ENCODE measurements at places on chromosomes 16 and 17.
A peak's percentile ranks its signal among the peaks of the same experiment; 100 is the strongest.

DNA sequence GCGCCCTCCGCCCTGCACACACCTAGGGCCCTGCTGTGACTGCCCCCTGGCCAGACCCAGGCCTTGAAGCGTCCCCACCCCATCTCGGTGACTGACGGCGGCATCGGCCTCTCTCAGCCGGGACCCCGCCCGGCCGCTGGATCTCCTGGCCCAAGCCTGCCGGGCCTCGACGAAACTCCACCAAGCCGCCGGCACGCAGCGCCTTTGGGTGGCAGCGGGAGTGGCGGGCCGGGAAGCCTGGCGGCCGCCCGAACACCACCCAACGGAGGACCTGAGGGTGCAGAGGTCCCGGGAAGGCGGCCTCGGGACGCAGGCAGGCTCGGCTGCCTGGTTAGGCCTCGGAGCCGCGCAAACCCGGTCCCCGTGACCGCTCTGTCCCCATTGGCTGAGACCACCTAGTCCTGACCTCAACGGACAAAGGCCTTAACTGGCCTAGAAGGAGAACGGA lies 12.0 kb upstream of the TMEM97 start:
- no peak for DNase-seq

GRCh38 chr17:67413388-67413787 lies 36.3 kb downstream of the PITPNC1 start:
- no peak for DNase-seq

GRCh38 chr17:43363926-43364285 lies 34.9 kb upstream of the ARL4D start:
- no peak for DNase-seq

- no peak for DNase-seq
These were observed 13.9 kb downstream of the BRD7 start for GRCh38 chr16:50354629-50355456.

DNA sequence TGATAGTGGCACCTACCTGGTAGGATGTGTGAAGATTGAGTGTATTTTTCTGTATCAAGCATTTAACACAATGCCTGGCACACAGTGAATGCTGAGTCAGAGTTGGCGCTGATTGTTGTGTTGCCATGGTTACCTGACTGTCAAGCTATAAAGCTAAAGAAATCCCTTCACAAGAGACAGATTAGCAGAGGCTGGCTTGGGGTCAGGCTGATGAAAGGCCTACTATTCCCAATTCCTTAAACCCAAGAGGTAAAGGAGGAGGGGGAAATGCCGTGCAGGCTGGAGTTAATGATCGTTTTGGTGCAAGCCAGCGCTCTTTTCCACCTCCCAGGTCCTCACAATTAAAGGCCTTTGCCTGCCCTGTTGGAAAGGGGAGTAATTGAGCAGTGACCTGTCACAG lies 5.9 kb downstream of the CLEC19A start:
- DNase-seq: no peak

- DNase-seq: no peak
These were observed 60.9 kb downstream of the SRCIN1 start for GRCh38 chr17:38544839-38545209.

GRCh38 chr17:2309338-2310154 lies 5.8 kb downstream of the SRR start:
- DNase-seq: no peak

DNA sequence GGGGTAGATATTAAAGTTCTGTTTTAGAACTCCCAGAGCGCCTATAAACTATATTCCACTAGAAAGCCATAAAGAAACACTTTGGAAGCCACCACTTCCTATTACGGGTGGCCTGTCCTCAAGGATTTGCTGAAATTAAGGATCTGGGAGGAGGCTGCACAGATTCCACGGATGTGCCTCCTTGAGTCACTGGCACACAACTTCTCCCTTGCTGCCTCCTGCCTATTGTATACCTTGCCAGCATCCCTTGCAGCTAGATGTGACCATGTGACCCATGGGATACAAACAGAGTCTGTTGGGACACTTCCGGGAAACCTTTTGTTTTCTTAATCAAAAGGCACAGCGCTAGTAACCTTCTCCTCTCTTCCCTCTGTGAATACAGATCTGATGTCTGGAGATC lies 263.0 kb downstream of the C16orf95 start:
- no peak for DNase-seq

DNA sequence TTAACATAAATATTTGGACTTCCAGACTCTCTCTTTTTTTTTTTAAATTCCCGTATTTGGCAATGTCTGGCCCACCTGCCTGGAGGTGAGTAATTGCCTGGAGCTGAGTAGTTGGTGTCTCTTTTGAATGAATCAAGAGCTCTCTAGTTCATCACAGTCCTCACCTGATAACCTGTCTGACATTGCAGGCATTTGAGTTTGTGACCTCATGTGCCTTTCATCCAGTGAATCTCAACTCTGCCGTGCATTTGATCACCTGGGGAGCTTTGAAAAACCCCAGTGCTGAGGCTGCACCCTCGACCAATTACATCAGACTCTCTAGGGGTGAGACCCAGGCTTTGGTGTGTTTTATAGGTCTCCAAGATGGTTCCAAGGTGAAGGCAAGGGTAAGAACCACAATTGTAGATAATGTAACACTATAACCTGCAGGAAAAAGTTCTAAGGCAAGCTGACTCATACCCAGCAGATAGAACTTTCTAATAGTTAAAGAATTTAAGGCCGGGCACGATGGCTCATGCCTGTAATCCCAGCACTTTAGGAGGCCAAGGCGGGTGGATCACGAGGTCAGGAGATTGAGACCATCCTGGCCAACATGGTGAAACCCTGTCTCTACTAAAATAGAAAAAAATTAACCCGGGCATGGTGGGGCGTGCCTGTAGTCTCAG lies 24.5 kb upstream of the HS3ST2 start:
- DNase-seq: no peak

GRCh38 chr17:15154618-15155017 lies 110.5 kb downstream of the PMP22 start:
- DNase-seq: no peak

DNA sequence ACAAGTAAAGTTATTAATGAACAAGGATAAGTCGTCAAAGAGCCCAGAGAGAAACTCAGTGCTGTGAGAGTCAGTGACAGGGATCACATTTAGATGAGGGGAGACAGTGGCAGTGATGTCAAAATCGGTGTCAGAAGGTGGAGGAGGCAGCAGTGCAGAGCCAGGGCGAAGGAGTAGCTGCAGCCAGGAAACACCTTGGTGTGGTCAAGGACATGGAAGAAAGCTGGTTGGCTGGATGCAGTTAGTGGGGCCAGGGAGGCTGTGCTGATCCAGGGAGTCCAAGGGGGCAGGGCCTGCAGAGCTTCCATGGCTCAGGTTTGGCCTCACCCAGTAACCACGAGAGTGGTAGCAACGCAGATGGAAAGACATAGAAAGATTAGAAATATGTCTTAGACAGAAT lies 50.7 kb upstream of the ADORA2B start:
- DNase-seq: no peak

DNA sequence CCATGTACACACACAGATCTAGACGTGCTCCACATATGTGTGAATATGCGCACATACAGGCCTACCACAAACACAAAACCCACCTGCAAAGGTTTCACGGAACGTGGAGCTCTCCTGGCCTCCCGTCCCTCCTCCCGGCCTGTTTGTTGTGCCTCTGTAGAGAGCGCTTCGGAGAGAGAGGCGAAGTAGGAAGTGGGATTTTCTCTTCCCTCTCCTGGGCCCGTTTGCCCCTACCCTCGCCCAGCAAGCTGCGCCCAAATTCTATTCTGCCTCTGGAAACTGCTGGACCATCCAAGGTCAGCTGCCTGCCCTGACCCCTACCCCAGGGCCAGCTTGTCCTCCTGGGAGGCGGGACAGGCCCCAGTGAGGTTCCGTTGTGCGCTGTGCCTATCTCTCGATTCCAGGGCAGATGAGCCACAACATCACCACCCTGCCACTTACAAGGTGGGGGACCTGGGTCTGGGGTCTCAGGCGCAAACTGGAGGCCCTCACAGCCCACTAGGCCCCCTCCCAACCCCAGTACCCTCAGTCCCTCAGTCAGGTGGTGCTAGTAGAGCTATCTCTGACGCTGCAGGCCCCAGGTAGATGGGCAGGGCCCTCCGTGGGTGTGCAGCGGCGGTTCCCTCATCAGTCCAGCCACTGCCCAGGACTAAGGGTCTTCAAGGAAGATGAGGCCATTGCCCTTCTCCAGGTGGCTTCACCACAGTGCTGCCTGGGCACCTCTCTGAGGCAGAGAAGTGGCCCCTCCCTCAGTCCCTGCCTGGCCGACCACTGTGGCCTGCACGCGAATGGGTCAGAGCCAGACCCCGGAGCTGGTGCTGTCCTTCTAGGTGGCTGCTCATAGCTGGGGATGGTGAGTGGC lies 54.2 kb downstream of the BEAN1 start:
- no peak for DNase-seq

- DNase-seq: peak; percentile 71
These were observed 70.8 kb downstream of the ABR start for GRCh38 chr17:1108765-1109605.

GRCh38 chr17:76240461-76241203 lies at the start of gene RNF157:
RNF157 (minus strand) TSS chr17:76240493; CDS start chr17:76240240, 253 bp downstream.
- DNase-seq: peak; percentile 74

GRCh38 chr17:20234276-20234675 lies 225.1 kb downstream of the SPECC1 start:
- DNase-seq: peak; percentile 67

- DNase-seq: no peak
These were observed 135.1 kb downstream of the PRKCA start for GRCh38 chr17:66437476-66438026.

DNA sequence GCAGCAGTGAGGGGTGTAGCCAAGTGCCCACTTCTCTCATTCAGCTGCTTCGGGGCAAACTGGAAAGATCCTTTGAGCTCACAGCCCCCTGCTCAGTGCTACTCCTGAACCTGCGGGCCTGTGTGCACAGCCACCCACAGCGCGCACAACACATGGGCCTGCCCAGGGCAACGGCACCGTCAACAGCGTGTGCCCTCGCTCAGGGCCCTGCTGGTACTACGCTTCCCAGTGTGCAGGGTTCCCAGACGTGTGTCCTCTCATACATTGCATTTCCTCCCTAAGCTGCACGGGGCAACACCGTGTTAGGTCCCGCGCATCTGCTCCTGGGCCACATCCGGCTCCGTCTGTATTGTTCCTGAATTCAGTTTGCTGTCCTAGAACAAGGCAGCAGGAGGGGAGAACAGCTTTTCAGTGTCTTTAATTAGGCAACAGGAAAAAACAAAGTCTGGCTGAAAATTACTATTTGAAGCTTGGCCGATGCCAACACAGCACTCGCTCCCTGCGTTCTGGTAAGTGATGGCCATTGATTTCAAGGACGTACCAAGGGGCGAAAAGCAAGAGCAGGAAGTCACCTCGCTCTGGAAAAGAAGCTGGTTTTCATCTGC lies 15.2 kb downstream of the MRM3 start:
- DNase-seq: no peak

DNA sequence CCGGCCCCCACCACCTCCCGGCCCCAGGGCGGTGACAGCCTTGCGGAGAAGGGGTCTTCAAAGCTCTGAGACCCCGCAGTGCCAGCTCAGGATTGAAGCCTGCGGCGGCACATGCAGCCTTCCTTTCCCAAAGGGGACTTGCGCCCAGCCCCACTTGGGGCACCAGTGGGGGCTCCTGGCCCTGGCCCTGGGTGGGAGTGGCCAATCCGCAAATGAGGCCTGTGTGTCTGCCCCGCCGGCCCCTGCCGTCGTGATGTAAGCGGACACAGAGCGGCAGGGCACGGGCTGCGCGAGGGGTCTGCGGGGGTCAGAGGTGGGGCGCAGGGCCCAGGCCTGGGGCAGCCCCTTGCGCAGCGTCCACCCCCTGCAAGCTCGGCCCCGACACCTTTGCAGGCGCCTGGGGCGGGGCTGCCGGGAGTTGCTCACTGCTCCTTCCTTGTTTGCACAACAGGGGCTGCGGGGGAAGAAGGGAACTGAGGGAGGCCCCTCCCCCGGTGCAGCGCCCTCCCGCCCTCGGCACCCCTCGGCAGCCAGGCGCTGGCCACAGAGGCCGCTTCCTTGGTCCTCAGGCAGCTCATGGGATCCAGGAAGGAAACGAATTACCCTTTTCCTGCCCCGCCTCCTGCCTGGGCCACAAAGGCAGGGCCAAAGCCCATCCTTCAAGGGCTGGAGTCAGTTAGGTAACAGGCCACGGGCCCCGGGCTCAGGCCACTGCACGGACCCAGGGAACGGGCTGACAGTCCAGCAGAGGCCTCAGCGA lies 2.9 kb downstream of the SLC16A3 start:
- no peak for DNase-seq
